ENCODE measurements at places on chromosomes 4 and X. TPM values are rescaled to one million over a fixed set of nuclear protein-coding genes. Genes with fewer than 3 reads are reported as not detected.

TMPRSS11D gene
- total RNA-seq = not detected

PDE5A gene
- 17.4 TPM for total RNA-seq

RRH gene
- not detected for total RNA-seq

SMIM43 gene
- not detected for total RNA-seq

DNA sequence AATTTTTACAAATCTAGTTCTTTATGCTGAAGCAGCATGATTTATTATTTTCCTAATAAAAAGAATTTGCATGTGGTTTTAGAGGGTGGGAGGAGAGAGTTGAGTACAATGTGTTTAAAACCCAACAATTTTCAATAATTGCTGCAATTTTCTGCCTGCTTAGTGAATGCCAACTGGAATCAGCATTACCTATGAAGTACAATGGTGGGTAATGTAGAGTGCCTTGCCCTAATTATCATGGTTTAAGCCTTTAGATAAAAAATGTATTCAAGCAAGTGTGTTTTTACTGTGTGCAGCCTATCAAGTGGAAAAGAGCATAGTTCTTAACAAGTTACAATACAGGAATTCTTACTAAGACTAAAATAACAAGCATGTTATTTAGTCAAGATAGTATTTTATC is 77.9 kb upstream of the ANKRD50 start:
- no peak for DNase-seq

GRCh38 chr4:98951710-98952109 is 22.8 kb upstream of the EIF4E start:
- no peak for DNase-seq

DNA sequence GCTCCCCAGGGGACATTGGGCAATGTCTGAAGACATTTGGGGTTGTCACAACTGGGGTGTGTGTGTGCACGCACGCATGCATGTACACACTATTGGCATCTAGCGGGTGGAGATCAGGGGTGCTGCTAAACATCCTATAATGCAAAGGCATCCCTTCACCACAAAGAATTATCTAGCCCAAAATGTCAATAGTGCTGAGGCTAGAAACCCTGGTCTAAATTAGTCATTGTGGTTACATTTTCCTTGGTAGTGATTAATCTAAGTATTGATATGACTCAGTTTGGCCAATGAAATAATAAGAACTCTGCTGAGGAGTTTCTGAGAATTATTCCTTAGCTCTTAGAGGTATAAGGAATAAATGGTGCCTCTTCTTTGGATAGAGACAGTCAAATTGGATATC is 200.2 kb downstream of the CLCN4 start:
- no peak for DNase-seq

DNA sequence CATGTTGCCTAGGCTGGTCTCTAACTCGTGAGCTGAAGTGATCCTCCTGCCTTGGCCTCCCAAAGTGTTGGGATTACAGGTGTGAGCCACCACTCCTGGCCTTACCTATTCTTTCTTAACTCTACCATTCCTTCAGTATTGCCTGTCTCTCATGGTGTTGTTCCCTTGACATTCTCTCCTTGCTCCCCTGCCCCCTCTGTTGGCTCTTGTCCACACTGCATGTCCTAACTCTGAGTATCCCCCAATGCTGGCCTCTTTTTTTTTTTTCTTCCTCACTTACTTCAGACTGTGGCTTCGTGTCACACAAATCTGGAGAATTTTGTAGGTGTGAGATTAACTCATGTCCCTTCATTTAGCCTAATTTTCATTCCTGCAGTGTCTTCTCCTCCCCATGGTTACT is 22.9 kb upstream of the FRMPD4 start:
- no peak for DNase-seq

DNA sequence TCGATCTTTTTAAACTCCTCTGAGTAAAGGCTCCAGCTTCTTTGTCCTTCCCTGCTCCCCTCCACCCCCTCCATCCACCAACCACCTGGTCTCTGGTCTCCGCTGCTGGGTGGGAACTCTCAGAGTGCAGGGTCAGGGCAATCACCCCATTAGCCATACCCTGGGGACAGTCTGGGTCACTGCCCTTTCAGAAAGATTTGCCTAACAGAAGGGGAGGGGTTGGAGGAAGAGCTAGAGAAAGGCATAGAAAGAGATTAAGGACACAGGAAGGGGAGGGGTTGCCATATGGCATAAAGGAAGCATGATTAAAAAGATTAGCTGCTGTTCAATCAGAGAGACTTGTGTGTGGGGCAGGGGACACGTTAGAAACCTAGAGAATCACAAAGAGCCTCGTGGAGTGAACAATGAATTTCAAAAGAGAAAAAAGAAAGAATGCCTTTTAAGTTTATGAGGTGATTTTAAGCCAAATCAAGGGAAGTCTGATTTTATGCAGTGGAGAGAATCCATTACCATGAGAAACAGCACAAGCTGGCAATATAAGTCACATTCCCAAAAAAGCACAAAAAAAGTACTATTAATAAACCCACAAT is 115.5 kb upstream of the ACSL4 start:
- no peak for DNase-seq

DNA sequence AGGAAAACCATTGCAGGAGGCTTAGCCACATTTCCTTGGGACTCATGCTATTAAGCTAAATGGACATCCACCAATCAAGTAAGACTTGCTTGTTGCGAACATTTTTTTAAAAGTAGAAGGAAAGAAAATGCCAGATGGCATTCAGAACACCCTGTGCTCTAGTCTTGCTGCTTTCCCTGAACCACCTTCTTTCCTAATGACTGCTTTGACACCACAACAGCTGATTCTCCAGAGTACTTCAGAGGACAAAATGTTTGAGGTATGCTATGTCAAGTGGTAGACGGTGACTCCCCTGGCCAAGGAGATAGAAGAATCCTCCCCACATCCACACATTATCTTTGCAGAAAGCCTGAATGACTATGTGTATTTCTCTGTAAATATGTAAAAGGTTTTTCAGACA is 65.4 kb downstream of the ANK2 start:
- DNase-seq = no peak

DNA sequence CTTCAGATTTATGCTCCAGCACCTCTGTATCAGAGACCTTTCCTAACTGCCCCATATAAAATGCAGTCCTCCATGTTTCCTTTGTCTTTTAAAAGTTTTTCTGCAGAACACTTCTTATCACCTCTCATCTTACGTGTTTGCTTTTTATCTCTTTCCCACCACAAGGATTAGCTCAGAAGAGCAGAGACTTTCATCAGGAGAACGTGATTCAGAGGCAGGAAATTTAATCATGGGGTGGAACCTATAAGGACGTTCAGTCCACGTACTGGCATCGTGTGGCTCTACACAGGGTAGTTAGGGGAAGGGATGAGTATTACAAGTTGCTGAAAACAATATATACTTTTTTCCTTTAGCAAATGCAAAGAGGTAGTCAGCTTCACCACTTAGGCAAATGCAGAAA is 98.7 kb downstream of the SORBS2 start:
- DNase-seq = no peak

DNA sequence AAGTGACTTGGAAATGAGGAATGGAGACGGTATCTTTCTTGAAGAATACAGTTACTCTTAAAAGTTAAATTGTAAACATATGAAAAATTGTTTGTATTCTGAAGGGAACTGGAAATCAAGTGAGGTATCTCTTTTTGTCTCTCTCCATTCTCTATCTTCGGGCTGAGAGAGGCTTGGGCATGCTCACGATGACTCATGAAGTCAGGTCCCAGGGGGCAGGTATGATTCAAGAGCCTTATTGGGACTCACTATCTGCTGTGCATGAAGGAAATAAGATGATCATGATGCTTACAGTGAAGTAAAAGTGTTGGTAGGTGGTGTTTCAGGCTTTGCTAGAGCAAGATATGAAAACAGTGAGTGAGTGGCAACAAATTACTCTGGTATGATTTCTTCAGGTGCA is 200.4 kb upstream of the PITX2 start:
- DNase-seq = no peak

DNA sequence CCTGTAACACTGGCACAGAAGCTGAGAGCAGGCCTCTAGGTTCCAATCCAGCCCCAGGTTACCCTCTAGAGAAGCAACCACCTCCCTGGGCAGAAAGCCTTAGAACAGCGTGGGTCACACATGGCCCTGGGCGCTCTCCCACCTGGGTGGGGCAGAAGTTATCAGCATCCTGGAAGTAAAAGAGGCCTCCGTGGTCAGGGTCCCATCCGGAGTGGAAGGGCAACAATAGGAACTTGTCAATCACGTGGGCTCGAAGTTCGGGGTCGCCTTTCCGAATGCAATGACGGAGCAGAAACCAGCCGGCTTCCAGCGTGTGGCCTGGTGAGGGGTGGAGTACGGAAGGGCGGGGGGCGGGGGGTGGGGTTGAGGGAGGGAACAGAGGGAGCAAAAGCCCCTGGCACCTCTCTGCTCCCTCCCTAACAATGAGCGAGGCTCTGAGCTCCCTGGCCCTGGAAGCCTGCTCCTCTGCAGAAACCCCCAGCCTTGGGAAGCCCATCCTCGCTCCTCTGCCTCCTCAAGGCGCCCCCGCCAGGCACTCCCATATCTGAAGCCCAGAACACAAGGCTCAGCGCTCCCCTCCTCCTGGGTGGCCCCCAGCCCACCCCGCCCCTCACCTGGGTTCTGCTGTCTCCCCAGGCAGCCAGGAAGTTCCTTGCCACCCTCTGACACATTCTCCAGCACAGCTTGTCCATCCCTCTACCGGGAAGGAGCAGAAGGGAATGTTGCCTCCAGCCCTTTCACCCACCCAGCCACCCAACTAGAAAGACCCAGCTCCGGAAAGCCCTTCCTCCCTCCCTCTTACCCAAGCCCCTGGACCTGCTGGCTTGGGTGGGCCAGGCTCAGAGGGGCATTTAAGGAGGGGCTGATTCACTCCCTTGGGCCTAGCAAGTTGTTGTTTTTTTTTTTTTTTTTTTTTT is 2.8 kb downstream of the RENBP start:
- no peak for DNase-seq

DNA sequence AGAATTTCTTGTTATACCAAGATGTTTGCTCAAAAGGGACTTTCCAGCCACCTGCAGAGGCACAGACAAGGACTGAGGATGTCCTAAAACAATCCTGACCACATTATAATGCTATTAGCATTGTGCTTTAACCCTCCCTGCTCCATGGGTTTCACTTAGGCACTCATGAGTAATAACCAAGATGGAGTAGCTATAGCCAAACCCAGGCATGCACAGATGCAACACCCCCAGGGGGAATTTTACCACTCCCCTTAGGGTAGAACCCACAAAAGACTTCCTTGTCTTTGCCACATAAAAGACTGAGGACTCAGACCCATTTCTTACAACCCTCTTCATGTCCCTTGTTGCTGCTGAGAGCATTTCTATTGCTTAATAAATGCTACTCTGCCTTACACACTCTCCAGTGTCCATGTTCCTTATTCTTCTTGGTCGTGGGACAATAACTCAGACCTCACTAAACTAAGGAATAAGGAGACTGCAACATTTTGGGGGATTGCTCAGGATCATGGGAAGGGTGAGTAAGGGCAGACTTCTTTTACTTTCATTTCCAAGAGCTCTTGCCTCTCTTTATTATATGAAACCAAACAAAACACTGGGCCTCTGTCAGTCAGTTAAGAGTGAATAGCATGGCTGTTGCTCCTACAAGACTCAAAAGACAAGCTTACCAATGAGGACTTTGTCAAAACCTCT is 103.5 kb downstream of the TECRL start:
- DNase-seq = no peak

- no peak for DNase-seq
These were observed 341.1 kb downstream of the GBA3 start for GRCh38 chr4:23033796-23034195.

- DNase-seq = peak; percentile 32
These were observed 138.1 kb downstream of the MID1 start for GRCh38 chrX:10482261-10482660.
